ENCODE measurements at places on chromosomes 4 and X.
A peak's percentile ranks its signal among the peaks of the same experiment; 100 is the strongest.

DNA sequence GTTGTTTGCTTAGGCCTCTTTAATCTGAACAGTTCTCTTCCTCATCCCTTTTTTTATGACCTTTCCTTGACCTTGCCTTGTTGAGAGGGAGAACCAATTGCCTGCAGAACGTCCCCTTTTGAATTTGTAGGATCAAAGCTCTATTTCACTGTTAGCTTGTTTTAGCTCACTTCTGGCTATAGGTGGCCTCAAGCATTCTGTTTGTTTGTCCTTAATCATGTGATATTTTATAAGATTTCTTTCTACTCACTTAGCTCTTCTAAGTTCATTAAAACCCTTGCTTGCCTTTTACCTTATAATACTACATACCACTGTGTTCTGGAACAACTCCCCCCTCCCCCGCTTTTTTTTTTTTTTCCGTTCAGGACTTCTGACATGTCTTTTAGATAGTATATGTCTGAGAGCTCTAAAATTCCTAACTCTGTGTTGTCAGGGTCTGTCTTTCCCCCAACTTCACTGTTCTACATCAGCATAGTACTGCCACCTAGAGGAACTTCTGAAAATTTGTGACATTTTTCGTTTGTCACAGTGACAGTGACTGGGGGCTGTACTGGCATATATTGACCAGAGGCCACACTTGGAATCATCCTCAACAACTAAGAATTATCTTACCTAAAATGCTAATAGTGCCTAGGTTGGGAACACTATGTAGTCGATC lies 128.5 kb downstream of the LARP7 start:
- DNase-seq: peak; percentile 4

DNA sequence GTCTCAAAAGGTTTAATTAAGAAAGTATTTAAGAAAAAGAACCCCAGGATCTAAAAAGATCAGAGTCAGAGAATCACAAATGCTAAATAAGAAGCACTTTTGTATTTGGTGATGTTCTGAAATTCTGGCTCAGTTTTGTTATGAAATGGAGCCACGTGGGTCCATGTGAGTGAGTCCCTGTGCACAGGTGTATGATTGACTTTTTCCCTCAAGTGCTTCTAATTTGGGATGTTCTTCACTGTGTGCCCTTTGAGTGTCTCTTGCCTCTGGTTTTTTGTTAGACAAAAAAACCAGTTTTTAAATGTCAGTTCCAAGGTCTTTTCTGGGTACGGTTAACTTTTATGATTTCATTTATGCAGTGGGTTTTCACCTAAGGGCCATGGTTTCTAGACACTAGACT lies 44.4 kb downstream of the REPS2 start:
- DNase-seq: no peak

DNA sequence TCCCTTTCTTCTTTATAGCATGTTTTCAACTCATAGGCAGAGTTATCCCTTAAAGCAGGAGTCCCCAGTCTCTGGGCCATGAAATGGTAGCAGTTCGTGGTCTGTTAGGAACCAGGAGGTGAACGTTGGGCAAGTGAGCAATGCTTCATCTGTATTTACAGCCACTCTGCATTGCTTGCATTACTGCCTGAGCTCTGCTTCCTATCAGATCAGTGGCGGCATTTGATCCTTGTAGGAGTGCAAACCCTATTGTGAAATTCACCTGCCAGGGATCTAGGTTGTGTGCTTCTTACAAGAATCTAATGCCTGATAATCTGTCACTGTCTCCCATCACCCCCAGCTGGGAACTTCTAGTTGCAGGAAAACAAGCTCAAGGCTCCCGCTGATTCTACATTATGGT lies 39.8 kb downstream of the DTHD1 start:
- DNase-seq: no peak

- no peak for DNase-seq
Observed at GRCh38 chr4:3372264-3372932, 69.4 kb upstream of the HGFAC start.

DNA sequence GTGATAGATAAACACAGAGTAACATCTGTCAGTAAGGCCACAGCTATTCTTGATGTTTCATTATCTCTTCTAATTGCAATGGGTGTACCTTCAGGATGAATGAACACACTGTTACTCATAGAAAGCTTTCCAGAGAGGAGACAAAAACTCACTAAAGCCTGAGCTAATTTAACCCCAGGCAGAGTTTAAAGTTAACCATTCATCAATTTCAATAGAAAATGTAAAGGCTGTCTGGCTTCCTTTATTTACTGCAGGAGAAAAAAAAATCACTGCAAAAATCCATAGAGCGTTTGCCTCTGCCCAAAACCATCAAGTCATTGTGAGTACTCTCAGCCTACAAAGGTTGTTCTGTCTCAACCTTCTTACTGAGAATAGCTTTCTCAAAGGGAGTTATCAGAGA lies 376.9 kb downstream of the PPP4R3C start:
- DNase-seq: no peak

DNA sequence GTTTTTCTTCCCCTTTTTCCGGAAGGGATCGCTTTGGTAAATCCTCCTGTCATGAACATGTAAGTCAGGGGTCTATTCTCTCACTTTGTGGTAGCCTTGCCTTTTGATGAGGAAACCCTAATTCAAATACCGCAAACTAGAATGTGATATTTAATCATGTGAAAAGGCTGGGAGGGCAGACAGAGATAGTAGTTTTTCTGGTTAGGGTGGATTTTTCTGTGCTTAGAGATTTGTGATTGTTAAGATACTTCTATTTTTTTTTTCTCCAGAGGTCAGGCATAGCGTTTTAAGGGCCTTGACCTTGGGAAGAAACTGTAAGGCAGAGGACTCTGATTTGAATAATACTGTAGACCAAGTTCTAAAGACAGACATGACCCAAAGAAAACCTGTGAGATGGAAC lies 41.8 kb upstream of the PACRGL start:
- DNase-seq: no peak

DNA sequence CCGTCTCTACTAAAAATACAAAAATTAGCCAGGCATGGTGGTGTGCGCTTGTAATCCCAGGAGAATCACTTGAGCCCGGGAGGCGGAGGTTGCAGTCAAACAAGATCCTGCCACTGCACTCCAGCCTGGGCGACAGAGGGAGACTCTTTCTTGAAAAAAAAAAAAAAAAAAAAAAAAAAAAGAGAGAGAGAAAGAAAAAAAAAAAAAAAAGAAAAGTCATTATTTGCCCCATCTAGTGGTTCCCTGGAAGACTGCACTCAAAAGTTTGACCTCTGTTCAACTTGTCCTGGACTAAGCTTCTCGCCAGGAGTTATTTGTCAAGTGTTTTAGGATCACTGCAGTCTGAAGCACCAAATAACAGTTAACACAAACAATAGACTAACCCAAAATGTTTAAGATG lies 45.3 kb upstream of the KCTD8 start:
- no peak for DNase-seq

DNA sequence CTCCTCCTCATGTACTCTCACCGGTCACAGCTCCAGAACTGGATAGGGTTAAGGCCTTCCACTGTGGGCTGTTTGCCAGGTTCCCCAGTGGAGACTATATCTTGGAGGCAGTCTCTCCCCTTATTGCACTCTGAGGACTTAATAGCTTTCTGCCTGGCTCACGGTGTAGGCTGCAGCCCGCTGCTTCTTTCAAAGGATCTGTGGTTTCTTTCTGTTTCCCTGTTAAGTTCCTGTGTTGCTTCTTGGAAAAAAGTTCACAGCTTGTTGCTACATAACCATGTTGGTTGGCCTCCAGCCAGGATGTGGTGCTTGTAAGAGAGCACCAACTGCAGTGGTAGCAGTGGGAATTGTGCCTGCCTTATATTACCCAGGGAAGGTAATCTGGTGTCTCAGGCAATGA lies 24.9 kb upstream of the ZDHHC15 start:
- DNase-seq: no peak

- DNase-seq: no peak
Observed at GRCh38 chr4:13635286-13635799, 7.8 kb upstream of the BOD1L1 start.

DNA sequence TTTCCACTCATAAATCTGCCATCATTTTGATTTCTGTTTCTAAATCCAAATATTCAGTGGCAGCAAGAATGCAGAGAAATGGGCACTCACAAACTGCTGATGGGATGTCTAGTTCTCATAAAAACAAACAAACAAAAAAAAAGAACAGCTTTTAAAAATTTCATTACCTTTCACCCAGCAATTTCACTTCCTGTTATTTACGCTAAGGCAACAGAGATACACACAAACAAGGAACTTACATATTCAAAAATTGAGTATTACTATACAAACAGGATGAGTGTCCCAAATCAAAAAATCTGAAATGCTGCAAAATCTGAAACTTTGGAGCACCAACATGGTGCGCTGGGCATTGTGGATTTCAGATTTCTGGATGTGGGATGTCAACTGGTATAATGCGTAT lies 36.4 kb downstream of the FAT1 start:
- no peak for DNase-seq

DNA sequence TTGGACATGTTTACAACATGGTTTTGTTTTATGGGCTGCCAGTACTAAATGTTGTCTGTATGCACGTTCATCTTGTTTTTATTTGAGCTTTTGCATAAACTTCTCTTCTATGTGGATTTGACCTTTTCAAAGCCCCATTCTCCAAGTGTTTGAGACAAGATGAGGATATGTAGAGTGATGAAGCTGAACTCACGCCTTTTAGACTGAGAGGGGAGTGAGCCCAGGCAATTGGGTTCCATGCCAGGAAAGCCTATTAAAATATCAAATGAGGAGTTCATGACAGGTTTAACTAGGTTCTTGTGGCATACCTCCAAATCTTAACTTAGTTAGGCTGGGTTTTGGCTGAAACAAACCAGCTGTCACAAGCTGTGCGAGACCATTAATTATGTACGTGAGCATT lies 170.4 kb upstream of the LDB2 start:
- DNase-seq: no peak

DNA sequence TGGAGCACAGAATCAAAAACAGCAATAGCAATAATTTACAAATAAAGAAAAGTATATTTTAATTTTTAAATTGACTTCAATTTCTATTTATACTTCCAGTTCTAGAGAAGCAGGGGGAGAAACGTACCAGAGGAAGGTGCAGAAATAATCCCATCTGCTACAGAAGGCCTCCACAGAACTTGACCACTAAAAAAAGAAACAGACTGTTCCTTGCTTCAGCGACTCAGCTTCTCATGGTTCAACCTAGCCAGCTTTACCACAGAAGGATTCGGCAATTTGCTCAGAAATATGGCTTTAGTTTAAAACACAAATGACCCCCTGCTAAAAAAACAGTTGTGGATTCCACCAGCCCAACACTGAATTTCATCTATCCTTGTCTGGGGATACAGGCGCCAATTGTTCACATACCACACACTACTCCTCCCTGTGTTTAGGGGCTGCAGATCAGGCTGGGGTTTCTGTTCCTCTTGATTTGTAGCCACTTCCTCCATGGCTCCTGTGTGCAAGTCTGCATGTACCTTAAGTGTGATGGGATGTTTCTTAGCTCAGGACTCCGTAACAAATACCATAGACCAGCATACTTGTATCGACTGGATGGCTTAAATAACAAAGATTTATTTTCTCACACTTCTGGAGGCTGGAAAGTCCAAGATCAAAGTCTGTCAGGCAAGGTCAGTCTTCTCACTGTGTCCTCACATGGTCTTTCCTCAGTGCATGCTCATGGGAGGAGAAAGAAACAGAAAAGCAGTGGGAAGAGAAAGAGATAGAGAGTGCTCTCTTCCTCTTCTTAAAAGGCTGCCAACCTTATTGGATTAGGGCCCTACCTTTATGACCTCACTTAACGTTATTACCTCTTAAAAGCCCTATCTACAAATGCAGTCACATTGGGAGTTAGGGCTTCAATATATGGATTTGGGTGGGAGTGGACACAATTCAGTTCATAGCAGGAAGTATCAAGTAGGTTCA lies 79.1 kb downstream of the AMOT start:
- DNase-seq: no peak

DNA sequence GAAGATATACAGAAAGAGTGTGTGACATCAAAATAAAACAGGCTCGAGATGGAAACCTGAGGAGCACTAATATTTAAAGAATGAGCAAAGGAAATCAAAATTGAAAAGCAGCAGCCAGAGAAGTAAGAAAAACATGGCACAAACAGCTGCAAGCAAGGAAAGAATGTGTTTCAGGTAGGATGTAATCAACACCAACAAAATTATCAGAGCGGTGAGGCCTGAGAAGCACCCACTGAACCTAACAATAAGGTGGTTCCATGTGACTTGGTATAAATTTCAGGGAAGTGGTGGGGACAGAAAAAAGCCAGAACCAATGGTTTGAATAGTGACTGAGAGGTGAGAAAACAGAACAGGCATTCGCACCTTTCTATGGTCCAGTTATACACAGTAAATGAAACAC lies 11.5 kb downstream of the SLC39A8 start:
- no peak for DNase-seq
